ENCODE measurements at places on chromosomes 2 and 18. TPM values are rescaled to one million over a fixed set of nuclear protein-coding genes. Genes with fewer than 3 reads are reported as not detected.
A peak's percentile ranks its signal among the peaks of the same experiment; 100 is the strongest.

GRCh38 chr2:112220831-112221230 is 34.0 kb downstream of the ZC3H8 start:
- no peak overlapping the region for H3K27ac ChIP-seq
- H3K27me3 ChIP-seq = no peaks in the 10 kb centered on the region
- H3K4me1 ChIP-seq = peaks cover 8% of the 10 kb centered on the region
- no peak for DNase-seq
- H3K36me3 ChIP-seq = peaks cover 25% of the 10 kb centered on the region
- H3K4me3 ChIP-seq = no peak overlapping the region

GRCh38 chr18:48944634-48945033 is 6.1 kb downstream of the SMAD7 start:
- H3K36me3 ChIP-seq = peaks cover 65% of the 10 kb centered on the region
- no peak for DNase-seq
- H3K4me3 ChIP-seq = no peak overlapping the region

DNA sequence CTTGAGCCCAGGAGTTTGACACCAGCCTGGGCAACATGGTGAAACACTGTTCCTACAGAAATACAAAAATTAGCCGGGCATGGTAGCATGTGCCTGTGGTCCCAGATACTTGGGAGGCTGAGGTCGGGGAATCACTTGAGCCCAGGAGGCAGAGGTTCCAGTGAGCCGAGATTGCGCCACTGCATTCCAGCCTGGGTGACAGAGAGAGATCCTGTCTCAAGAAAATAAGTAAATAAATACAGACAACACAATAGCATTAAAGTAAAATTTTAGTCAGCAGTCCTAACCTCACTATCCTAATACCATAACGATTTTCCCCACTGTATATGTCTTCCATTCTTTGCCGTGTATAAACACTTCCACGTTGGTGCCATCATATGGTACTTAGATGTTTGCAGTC is 83.0 kb upstream of the MBOAT2 start:
- H3K4me1 ChIP-seq = no peaks in the 10 kb centered on the region

GRCh38 chr2:134611316-134611715 is 107.5 kb downstream of the TMEM163 start:
- H3K4me1 ChIP-seq = no peaks in the 10 kb centered on the region
- peaks cover 3% of the 10 kb centered on the region for H3K36me3 ChIP-seq
- no peak for DNase-seq
- no peak overlapping the region for H3K27ac ChIP-seq
- peaks cover 6% of the 10 kb centered on the region for H3K27me3 ChIP-seq

GRCh38 chr2:96402591-96402990 is 67.0 kb downstream of the NCAPH start:
- DNase-seq = no peak
- H3K4me1 ChIP-seq = peaks cover 15% of the 10 kb centered on the region
- no peaks in the 10 kb centered on the region for H3K27me3 ChIP-seq
- H3K36me3 ChIP-seq = no peaks in the 10 kb centered on the region
- H3K4me3 ChIP-seq = no peak overlapping the region
- H3K27ac ChIP-seq = no peak overlapping the region

DNA sequence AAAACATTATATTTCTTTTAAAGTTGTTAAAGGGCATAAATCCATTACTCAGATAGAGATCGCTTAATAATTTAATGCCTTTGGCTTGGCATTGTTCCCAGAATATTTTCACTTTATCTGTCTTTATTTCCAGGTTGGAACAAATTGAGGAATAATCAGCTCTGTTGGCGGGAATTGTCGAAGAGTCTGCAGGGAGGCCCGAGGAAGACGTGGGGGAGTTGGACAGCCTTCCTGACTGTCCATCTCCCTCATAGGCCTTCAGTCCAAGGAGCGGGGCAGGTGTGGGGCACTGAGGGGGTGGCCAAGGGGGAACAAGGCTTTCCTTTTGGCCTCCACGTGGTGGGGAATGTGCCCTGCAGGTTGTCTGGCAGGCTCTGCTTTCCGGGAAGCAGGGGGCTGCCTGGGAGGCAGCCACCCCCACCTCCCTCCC is 179.6 kb downstream of the ZBTB7C start:
- peaks cover 11% of the 10 kb centered on the region for H3K27me3 ChIP-seq
- no peak overlapping the region for H3K4me3 ChIP-seq
- no peaks in the 10 kb centered on the region for H3K4me1 ChIP-seq
- DNase-seq = no peak

- H3K4me1 ChIP-seq = no peaks in the 10 kb centered on the region
- no peak overlapping the region for H3K27ac ChIP-seq
- DNase-seq = no peak
Observed at GRCh38 chr2:134591526-134591925, 127.3 kb downstream of the TMEM163 start.

GRCh38 chr2:196169516-196169915 is 1.9 kb downstream of the STK17B start:
- no peak for DNase-seq
- H3K4me3 ChIP-seq = peak overlapping the region; percentile 96
- peaks cover 61% of the 10 kb centered on the region for H3K36me3 ChIP-seq
- H3K4me1 ChIP-seq = peaks cover 45% of the 10 kb centered on the region

- H3K27ac ChIP-seq = no peak overlapping the region
- peaks cover 12% of the 10 kb centered on the region for H3K27me3 ChIP-seq
- H3K4me3 ChIP-seq = no peak overlapping the region
Observed at GRCh38 chr2:201906777-201907562, 100.6 kb downstream of the CDK15 start.

GRCh38 chr2:110639972-110640371 is 37.9 kb downstream of the BUB1 start:
- H3K4me1 ChIP-seq = no peaks in the 10 kb centered on the region
- peaks cover 57% of the 10 kb centered on the region for H3K36me3 ChIP-seq
- H3K27ac ChIP-seq = no peak overlapping the region
- no peaks in the 10 kb centered on the region for H3K27me3 ChIP-seq

- H3K27me3 ChIP-seq = no peaks in the 10 kb centered on the region
- H3K4me1 ChIP-seq = peaks cover 78% of the 10 kb centered on the region
- H3K4me3 ChIP-seq = no peak overlapping the region
- H3K27ac ChIP-seq = peak overlapping the region; percentile 88
- H3K36me3 ChIP-seq = peaks cover 10% of the 10 kb centered on the region
- peak; percentile 73 for DNase-seq
Observed at GRCh38 chr2:203811491-203812221, 55.9 kb upstream of the CTLA4 start.

- no peak overlapping the region for H3K27ac ChIP-seq
- no peak overlapping the region for H3K4me3 ChIP-seq
- no peaks in the 10 kb centered on the region for H3K36me3 ChIP-seq
- no peaks in the 10 kb centered on the region for H3K4me1 ChIP-seq
- H3K27me3 ChIP-seq = no peaks in the 10 kb centered on the region
Observed at GRCh38 chr18:57326718-57327323, 25.5 kb upstream of the ST8SIA3 start.

GRCh38 chr2:127523269-127523939 is 2.9 kb downstream of the IWS1 start:
- no peak for DNase-seq
- H3K4me1 ChIP-seq = peaks cover 35% of the 10 kb centered on the region
- H3K27ac ChIP-seq = no peak overlapping the region
- H3K36me3 ChIP-seq = peaks cover 15% of the 10 kb centered on the region

GRCh38 chr2:11067221-11068078 is 87.8 kb upstream of the SLC66A3 start:
- H3K4me1 ChIP-seq = peaks cover 2% of the 10 kb centered on the region
- H3K27ac ChIP-seq = no peak overlapping the region
- peaks cover 26% of the 10 kb centered on the region for H3K27me3 ChIP-seq
- no peak overlapping the region for H3K4me3 ChIP-seq

DNA sequence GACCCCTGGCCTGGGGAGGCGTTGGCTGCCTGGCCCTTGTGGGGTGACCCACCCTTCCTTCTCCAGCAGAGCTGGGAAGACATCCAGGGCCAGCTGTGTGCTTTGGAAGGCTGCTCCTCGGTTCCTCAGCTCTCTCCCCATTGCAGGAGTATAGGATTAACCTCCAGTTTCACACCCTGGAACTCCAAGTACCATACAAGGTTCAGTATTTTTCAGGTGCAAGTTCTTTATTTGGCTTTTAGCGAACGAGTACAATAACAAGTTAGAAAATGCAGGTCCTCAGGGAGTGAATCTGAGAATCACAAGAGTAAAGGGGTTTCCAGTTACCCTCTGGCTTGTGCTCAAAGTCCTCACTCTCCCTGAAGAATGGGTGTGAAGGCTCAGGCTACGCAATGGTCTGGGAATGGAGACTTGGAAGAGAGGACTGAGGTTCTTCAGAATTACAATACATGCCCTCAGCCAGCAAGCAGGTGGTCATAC is 101.2 kb downstream of the APOB start:
- H3K27ac ChIP-seq = no peak overlapping the region
- peaks cover 3% of the 10 kb centered on the region for H3K27me3 ChIP-seq
- H3K4me1 ChIP-seq = no peaks in the 10 kb centered on the region
- no peaks in the 10 kb centered on the region for H3K36me3 ChIP-seq

GRCh38 chr2:133218204-133218603 is 350.1 kb downstream of the NCKAP5 start:
- H3K4me3 ChIP-seq = no peak overlapping the region
- H3K27me3 ChIP-seq = no peaks in the 10 kb centered on the region
- no peaks in the 10 kb centered on the region for H3K4me1 ChIP-seq
- no peaks in the 10 kb centered on the region for H3K36me3 ChIP-seq

DNA sequence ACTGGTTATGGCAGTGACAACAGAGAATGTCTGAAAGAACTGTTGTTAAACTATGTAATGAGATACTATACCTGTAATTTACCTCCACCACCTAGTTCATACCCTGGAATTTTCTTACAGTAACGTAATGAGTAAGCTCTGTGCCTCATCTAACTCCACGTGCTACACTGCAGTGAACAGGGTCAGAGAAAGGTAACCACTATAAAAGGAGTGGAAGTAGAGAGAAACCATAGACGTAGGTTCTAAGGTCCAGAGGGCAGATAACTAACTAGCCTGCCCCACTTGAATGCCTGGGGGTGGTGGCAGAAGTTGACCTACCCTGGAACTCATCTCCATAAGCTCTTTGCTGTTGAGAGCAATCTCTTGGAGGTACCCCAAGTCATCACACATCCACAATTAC is 32.0 kb upstream of the B4GALT6 start:
- no peak for DNase-seq
- H3K27me3 ChIP-seq = no peaks in the 10 kb centered on the region
- no peaks in the 10 kb centered on the region for H3K36me3 ChIP-seq
- H3K4me3 ChIP-seq = no peak overlapping the region

DNA sequence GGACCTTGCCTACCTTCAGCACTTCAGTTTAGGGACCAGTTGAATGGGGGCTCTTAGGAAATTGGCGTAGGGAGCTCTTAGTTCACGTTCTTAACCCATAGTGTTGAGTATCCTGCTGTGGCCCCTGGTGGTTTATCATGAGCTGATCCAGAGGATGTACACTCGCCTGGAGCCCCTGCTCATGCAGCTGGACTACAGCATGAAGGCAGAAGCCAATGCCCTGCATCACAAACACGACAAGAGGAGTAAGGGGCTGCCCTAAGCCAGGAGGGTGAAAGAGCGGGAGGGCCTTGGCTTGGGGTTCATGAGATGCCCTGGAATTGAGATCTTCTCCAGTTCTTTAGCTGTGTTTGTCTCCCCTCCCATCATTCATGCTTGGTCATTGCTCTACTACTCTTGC is 2.9 kb downstream of the RETREG2 start:
- DNase-seq = no peak
- H3K27ac ChIP-seq = peak overlapping the region; percentile 62

DNA sequence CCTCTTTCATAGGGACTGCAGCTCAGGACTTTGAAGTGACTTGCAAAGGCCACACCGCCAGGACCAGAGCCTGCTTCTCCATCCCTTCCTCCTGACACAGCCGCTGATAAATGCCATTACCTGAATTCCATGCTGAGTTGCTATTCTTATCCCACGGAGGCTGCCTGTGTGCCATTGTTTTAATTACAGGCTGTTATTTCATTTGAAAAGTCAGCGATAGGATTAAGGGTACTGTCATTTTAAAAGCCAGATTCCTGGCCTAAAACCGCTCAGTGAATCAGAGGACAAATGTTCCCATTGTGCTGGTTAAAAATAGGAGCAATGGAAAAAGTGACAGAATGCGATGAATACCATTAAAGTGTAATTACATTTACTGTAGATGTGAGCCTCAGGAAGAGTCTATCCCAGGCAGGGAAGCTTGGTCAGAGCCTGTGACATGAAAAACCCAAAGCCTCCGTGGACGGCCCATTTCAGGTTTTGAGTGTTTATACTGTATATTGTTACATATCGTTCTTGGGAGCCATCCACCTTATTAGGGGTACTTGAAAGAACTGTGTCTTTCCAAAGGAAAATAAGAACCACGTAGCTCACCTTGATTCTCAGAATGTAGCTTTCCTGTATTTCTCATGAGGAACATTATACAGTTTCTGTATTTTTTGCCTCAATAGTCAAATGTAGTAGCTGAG is 41.3 kb downstream of the PDCL3 start:
- peaks cover 5% of the 10 kb centered on the region for H3K4me1 ChIP-seq
- H3K27me3 ChIP-seq = no peaks in the 10 kb centered on the region
- no peaks in the 10 kb centered on the region for H3K36me3 ChIP-seq
- no peak for DNase-seq
- H3K4me3 ChIP-seq = no peak overlapping the region

GRCh38 chr2:231672617-231673347 is 35.5 kb upstream of the PTMA start:
- peaks cover 12% of the 10 kb centered on the region for H3K4me1 ChIP-seq
- H3K4me3 ChIP-seq = no peak overlapping the region
- H3K27ac ChIP-seq = peak overlapping the region; percentile 43

DNA sequence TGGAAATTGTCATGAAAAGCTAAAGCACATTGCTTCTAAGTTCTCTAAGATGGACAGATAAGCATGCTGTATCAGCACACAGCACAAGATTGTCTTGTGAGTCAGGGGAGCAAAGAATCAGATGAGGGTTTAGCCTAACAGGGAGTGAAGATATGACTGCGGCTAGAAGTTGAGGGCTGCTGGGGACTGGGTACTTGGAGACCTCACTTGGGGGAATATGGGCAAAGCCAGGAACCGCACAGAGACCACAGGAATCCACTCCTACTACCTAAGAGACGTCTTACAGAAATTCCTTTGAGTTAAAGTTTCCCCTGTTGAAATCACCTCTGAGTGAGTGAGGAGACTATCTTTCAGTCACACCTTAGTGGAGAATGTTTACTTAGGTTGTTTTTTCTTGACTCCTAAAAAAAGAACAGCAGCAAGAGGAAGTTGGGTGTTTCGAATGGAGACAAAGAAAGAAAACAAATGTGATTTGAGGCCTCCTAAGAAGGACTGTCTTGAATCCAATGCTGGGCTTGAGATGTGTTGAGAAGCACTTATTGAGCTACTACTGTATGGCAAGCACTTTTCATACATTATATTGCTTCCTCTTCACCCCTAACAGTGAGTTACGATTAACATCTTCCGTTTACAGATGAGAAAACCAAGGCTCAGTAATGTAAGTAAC is 100.7 kb downstream of the ANKRD44 start:
- peak overlapping the region; percentile 98 for H3K27ac ChIP-seq
- no peaks in the 10 kb centered on the region for H3K27me3 ChIP-seq
- peaks cover 97% of the 10 kb centered on the region for H3K4me1 ChIP-seq
- H3K36me3 ChIP-seq = peaks cover 36% of the 10 kb centered on the region
- peak overlapping the region; percentile 75 for H3K4me3 ChIP-seq

- DNase-seq = no peak
- peaks cover 27% of the 10 kb centered on the region for H3K36me3 ChIP-seq
- no peak overlapping the region for H3K4me3 ChIP-seq
- no peak overlapping the region for H3K27ac ChIP-seq
- H3K27me3 ChIP-seq = no peaks in the 10 kb centered on the region
Observed at GRCh38 chr18:35076135-35076924, 35.1 kb downstream of the MAPRE2 start.

LOXHD1 gene
- 0.12 TPM for total RNA-seq

GPC1 gene
- 1.3 TPM for total RNA-seq

FAM161A gene
- total RNA-seq = 7.0 TPM

HOXD12 gene
- total RNA-seq = not detected

RAX gene
- total RNA-seq = not detected

PHOSPHO2 gene
- 4.1 TPM for total RNA-seq

CAPN14 gene
- total RNA-seq = 0.49 TPM

AQP12A gene
- not detected for total RNA-seq

TRIM54 gene
- 0.24 TPM for total RNA-seq

HOXD9 gene
- total RNA-seq = not detected

POMC gene
- total RNA-seq = 6.3 TPM

VWC2L gene
- total RNA-seq = not detected

EVA1A gene
- total RNA-seq = 0.23 TPM

SLC40A1 gene
- 3.0 TPM for total RNA-seq

All from activated naive CD8-positive, alpha-beta T cell treated with anti-CD3 and anti-CD28 coated beads for 36 hours (primary cell).